Motor neuron (in vitro differentiated cells): ENCODE measurements at places on chromosomes 5 and 9.

DNA sequence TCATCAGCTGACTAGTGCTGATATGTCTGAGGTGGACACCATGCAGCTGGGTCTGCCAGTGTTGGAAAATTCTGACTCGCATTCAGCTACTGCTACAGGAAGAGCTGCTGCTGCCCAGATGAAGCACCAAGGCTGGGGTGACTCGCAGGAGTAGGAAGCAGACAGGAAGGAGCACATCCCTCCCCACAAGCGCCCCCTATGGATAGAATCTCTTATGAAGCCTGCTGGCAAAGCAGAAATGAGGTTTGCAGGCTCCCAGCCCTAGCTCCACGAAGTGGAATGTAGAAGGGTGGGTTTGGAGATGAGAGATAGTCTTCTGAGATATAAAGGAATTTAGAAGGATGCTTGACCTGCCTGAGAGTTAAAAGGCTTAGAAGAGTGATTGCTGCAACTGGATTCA is 443.0 kb downstream of the ACTL7B start:
- no peak for ATAC-seq

DNA sequence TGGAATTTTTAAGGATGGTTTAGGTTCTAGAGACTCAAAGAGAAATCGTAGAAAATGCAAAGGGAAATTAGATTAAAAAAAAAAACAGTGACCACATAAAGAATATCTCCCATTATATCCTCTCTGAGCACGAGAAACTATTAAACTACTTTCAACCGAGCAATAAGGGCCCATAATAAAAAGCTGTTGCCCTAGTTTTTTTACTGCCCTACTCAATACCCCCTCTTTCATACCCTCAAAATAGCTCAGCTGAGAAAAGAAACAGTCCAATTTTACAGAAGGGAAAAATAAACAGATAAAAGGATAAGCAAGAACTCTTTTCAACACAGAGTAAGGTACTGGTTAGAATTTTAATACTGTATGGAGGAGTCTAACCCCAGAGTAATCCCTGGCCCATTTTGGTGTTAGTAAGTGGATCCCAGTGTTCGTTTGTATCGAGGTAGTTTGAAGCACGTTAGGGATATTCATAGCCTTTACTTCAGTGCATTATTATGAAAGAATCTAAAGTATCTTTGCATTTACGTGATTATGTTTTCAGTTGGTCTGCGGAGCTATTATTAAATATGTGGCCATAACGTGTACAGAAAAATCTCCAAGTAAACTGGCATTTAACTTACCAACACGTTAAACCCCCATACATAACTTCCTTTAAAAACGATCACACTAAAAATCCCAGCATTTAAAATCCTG is 980 bp upstream of the RHOBTB3 start:
- ATAC-seq = no peak

DNA sequence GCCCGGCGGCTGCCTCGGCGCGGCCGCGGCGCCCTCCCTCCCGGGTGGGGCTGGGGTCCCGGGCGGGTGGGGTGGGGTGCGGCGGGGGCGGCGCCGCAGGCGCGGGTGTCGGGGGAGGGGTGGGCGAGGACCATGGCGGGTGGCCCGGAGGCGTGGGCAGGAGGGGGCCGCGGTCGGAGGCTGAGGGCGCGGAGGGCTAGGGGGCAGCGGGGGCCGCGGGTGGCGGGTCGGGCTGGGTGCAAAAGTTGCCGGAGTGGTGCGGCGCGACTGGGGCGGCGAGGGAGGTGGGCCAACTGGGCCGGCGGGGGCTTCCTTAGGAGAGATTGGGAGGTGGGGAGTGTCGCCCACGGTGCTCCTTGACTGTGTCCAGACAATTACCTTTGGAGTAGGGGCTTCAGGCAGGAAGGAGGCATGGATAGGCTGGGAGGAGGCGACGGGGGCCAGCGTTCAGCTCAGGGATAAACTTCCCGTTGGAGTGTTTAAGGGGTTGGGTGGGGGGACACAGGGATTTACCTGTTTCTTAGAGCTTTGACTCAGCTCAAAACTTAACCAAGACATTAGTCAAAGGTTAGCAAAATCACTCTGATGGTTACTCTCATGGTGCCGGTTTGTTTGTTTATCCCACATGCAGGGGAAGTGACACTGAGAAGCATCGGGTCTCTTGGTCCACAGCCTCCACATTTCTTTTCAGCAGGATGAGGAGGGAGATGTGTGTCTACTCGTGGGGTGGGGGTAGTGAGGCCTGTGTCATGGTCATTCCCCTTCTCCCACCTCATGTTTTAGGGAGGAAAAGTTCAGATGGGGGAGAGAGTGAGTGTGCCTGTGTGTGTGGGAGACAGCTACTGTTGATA is 859 bp downstream of the CSNK1G3 start:
- no peak for ATAC-seq

GRCh38 chr5:141961466-141961865 is 3.5 kb upstream of the PCDH12 start:
- no peak for ATAC-seq

GRCh38 chr5:68353605-68354004 is 138.0 kb downstream of the PIK3R1 start:
- no peak for ATAC-seq

DNA sequence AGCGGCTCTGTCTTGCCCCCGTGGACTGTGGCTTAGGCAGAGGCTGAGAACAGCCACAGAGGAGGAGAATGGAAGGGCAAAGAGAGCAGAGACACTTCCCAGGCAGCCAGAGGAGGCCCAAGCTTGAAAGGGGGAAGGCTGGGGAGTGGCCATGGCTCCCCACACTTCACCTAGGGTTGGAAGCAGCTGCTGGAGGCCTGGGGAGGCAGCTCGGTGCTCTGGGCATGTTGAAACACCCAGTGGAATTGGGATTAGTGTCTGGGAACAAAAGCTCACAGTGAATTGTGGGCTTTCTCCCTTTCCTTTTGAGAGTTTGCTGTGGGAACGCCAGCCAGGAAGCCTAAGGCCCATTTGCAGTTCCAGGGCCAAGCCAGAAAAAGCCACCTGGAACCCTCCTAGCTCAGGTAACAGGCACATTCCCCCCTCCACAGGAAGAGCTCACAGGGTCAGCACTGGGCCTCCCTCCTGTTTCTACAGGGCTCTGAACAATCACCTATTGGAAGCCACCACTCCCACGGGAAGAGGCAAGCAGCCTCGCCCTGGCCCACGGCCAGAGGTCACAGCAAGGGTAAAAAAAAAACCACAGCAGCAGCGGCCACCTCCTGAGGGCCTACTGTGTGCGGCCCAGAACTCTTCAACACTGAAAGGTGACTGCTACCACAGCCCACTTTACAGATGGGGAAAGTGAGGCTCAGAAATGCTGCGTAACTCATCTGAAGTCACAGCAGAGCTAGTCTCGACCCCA is 20.2 kb downstream of the EEIG1 start:
- ATAC-seq = peak; percentile 23

GRCh38 chr5:111676466-111676865 is 80.5 kb downstream of the NREP start:
- ATAC-seq = peak; percentile 16

- ATAC-seq = no peak
These were observed 35.4 kb upstream of the RXRA start for GRCh38 chr9:134290603-134291451.

GRCh38 chr5:78509884-78510769 is 138.4 kb downstream of the LHFPL2 start:
- ATAC-seq = peak; percentile 41

GRCh38 chr5:142432961-142433360 is 108.1 kb upstream of the SPRY4 start:
- ATAC-seq = no peak

DNA sequence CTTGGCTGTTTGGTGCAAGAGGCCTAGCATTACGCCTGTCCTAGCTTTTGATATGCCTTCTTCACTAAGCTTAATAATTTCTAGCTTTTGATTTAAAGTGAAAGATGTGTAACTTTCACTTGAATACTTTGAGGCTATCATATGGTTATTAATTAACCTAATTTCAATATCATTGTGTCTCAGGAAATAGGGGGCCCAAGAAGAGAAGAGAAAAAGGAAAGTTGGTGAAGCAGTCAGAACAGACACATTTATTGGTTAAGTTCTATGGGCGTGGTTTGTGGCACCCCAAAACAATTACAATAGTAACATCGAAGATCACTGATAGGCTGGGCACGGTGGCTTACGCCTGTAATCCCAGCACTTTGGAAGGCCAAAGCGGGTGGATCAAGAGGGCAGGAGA is 40.9 kb upstream of the F2RL2 start:
- ATAC-seq = no peak

- ATAC-seq = no peak
These were observed 3.2 kb downstream of the TGFBR1 start for GRCh38 chr9:99108131-99108530.

- no peak for ATAC-seq
These were observed 46.2 kb downstream of the NTNG2 start for GRCh38 chr9:132207839-132208615.

GRCh38 chr5:151239237-151239861 is 13.6 kb upstream of the GM2A start:
- peak; percentile 62 for ATAC-seq

DNA sequence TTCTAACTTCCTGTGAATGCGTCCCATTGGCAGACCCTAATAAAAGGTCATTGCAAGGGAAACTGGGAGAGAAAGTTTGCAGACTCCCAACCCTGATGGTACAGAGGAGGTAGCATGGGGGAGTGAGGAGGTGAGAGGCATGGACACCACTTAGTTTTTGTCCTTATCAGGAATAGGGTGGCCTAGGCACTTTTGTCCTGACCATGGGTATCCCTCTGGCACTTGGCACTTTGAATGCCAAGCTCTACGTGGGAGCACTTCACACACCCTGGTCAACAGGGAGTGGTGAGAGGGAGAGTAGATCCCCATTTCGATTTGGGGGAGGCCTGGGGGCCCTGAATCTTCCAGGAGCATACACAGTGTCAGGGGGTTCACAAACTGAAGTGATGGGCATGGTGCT is 75.6 kb upstream of the SH3PXD2B start:
- ATAC-seq = no peak
